ENCODE measurements at places on chromosomes 4 and X.

DNA sequence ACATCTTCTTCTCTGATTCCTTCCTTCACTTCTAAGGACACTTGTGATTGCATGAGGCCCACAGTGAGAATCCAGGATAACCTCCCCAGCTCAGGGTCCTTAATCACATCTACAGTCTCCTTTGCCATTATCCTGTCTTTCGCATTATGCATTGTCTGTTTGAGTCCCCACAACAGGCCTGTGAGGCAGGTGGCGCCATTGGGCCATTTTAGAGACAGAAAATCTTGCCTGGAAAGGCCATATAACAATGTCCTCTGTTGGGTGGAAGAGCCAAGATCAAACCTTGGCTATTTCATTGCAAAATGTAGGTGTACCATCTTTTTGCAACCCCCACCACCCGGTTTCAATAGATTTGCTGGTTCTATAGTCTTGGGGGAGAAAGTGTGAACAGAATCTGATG, 11.8 kb upstream of the DCUN1D4 start:
- DNase-seq = peak; percentile 74

GRCh38 chr4:184437565-184438265, 36.6 kb downstream of the IRF2 start:
- DNase-seq = no peak

DNA sequence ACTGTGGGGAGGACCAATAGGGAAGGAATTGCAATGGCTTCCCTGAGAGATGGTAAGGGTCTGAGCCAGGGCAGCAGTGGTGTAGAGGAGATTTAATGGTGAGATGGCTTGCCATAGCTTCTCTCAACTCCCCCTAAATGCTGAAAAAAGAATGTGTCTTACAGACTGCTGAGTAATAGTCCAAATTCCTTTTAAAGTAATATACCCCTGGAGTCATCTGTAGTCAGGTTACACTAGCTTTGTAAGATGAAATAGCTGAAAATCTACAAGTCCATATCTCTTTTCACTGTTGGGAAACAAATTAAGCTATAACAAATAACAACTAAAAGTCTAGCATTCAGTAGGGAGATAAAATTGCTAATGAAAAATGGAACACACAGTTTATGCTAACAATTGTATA, 33.5 kb downstream of the MAPK10 start:
- no peak for DNase-seq

DNA sequence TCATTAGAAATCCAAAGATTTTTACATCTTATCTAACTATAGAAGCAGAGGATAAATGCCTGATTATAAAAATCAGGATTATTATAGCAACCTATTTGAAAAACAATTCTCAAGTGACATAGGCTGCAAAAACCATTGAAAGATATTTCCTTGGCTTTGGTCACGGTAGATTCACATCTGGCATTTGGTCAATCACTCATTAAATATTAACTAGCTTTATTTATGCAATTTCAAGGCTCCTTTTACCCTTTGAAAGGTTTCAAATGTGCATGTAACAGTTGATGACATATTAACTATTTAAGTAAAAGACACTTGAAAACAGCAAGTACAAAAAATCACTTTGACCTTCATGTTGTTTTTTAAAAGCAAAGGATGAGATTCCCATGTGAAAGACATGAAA, 98.1 kb downstream of the MMRN1 start:
- DNase-seq = no peak

- DNase-seq = no peak
Observed at GRCh38 chr4:16329125-16329796, 103.0 kb upstream of the TAPT1 start.

Measured in T-cell (primary cell).